Right forelimb (tissue), 1 donor: ENCODE measurements at places on chromosomes 7 and 10.

DNA sequence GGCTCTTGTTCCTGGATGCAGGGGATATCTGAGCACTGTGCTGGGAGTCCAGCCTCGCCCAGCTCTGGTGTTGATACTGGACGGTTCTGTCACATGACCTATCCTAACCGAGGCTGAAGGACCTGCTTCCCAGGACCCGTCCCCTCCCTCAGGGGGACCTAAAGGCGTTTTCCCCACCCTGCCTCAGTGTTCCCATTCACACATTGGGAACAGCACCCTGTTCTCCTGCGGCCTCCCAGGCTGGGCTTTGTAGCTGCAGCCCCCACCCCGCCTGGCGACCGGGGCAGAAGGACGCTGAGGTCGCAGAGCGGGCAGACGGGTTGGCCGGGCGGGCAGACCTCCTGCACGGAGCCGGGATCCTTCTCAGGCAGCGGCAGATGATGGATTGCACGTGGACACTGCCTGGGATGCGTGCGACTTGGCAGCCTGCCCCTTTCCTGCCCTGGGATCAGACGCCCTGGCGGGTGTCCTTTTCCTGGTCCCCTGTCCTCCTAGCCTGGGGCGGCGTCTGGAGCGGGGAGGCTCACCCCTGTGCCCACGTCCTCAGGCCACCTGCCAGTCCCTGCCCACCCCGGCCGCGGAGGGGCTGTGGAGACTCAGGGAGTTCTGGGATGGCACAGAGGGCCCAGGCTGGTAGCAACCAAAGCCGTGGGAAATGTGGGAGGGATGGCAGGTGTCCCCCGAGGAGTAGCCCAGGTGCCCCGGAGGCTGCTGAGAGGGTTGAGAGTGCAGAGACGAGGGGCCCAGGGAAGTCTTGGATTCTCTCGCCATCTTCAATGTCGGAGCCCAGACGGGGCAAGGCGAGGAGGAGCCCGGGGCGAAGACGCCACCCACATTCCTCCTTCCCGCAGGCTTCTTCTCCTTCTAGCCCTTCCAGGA, 17.2 kb upstream of the PSMG3 start:
- DNase-seq, result no peak

DNA sequence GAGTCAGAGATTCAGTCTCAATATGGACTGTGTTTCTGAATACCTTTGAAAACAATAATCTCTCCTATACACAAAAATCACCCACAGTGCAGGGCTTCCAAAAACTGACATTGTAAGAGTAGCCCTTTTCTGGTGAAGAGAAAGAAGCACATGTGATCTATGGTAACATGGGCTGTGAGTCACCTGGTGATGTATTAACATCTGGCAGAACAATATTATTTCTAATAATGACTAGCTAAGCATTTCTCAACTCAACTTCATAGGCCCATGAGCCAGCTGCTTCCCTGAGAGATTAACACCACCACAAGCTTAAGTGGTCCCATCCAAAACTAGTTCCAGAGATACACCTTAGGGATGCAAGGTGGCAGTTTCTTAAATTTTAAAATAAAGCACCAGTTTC, 331.0 kb upstream of the NRP1 start:
- DNase-seq, result no peak

DNA sequence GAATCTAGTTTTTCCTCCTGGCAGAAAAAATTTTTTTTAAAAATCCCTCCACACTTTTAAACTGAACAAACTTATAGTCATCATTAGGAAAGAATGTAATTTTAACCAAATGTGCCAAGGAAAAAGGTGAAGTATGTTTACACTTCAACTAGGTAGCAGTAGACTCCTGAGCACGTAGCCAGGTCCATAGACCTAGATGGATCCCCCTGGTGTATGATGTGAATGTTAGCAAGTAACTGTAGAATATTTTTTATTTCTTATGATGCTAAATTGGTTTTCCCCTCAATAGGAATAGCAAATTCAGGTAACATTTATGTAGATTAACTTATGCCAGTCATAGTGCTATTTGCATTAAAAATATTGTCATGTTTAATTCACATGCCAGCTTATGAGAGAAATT, 19.6 kb downstream of the CABCOCO1 start:
- DNase-seq, result no peak

GRCh38 chr7:117270371-117270770, 52.5 kb downstream of the WNT2 start:
- DNase-seq, result no peak

DNA sequence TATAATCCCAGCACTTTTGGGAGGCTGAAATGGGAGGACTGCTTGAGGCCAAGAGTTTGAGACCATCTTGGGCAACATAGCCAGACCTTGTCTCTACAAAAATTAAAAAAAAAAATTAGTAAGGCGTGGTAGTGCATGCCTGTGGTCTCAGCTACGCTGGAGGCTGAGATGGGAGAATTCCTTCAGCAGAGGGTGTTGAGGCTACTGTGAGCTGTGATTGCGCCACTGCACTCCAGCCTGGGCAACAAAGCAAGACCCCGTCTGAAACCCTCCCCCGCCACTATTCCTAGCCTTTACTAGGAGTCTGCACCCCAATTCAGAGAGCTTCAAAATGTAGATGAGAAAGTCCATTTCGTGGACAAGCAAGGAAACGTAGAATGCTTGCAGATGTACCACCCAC, 95.2 kb downstream of the PRPF18 start:
- no peak for DNase-seq

DNA sequence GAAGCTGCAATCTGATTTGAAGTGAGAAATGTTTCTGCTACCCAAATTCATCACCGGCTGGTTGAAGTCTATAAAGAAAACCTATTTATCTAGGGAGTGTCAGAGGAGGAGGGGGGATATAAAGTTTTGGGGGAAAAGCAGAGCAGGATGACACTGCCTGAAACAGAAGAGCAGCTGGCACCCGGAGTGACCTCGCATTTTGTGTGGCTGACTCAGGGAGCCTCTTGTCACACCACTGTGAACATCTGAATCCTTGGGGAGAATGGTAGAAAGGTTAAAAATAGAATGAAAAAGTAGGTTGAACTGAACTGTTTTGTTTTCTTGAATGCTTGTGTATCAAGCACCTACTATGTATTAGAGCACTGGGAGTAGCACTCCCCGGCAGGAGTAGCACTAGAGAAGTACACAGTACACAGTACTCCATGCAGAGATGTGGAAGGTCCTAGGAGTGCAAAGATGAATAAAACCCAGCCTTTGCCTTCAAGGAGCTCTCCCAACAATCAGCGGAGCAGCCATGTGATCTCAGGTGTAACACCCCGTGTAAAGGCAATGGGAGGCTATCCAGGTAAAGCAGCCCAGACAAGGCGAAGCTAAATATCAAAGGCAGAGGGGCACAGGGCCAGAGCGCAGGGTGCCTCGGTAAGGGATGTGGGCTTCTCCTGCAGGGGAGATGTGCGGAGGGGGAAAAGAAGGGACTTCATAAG, 13.5 kb downstream of the CRTAC1 start:
- no peak for DNase-seq

- no peak for DNase-seq
Observed at GRCh38 chr10:125396676-125397075, 236.3 kb upstream of the CTBP2 start.

GRCh38 chr10:11236234-11236633, 218.6 kb downstream of the CELF2 start:
- DNase-seq, result no peak

GRCh38 chr7:14023838-14024237, 34.4 kb upstream of the ETV1 start:
- no peak for DNase-seq

- DNase-seq, result peak; percentile 12
Observed at GRCh38 chr10:110842326-110842904, 29.3 kb upstream of the PDCD4 start.

GRCh38 chr7:23662124-23662983, 17.6 kb upstream of the FAM221A start:
- peak; percentile 52 for DNase-seq

GRCh38 chr7:44433255-44434022, 57.0 kb downstream of the NUDCD3 start:
- no peak for DNase-seq

DNA sequence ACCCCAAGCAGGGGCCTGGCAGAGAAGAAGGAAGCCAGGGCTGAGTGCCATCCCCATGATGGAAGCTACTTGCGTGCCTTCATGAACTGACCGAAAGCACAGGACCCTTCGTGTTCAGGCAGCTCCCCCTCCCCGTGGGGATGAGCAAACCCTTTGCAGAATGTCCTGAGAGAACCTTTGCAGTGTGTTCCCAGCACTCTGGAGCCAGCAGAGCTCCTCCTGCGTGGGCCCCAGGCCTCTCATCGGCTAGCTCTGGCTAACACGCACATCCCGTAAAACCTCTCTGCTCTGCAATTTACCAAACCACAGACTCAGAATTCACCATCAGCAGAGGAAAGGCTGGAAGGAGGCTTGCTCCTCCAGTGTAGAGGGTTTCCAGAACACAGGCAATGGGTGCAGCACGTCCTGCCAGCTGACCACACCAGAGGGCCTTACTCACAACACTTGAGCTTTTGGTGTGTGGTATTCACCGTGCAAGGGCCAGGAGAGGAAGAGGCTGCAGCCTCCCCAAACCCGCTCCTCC, 3.1 kb downstream of the SH3PXD2A start:
- no peak for DNase-seq

GRCh38 chr7:95113590-95113989, 206.2 kb downstream of the PPP1R9A start:
- no peak for DNase-seq

DNA sequence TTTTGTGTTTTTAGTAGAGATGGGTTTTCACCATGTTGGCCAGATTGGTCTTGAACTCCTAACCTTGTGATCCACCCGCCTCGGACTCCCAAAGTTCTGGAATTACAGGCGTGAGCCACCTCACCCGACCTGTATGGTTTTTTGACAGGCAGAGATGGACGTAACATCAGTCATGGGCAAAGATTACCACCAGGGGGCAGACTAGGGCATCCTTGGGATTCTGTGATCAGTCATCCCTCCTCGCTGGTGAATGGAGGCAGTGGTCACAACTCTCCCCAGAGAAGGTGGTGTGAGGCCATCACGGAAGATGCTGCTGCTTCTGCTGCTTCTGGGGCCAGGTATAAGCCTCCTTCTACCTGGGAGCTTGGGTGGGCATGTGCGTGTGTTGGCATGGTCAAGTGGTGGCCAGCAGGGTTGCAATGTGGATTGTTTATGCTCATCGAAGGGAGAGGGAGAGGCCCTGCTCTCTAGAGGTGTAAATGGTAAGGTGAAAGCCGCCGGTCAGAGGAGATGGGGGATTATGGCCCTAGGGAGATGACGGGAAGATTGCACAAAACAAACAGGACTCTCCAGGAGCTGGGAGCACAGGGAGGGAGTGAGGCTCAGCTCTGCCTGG, 122.7 kb upstream of the PRSS1 start:
- DNase-seq, result no peak

GRCh38 chr7:2477447-2478398, 1.5 kb upstream of the GRIFIN start:
- peak; percentile 78 for DNase-seq

GRCh38 chr7:148397056-148397455, 193.5 kb upstream of the C7orf33 start:
- no peak for DNase-seq

DNA sequence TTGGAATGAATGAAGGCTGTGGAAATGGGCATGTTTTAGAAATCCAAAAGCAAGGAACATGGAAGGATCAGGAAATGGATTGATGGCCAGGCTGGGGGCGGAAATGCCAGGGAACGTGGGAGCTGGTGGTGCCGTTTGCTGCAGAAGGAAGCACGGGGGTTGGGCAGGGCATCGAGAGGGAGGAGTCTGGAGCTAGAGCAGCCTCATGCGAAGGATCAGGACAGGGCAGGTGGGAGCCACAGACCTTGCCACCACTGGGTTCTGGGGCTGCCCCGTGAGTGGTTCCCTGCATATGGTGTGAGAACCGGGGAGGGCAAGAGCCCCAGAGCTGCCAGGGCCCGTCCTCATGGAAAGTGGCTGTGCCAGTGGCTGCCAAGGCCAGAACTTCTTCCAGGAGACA, 193.8 kb upstream of the ZNF32 start:
- DNase-seq, result no peak

- no peak for DNase-seq
Observed at GRCh38 chr7:36985866-36986400, 261.6 kb upstream of the AOAH start.

- DNase-seq, result no peak
Observed at GRCh38 chr7:50264908-50265307, 39.6 kb upstream of the IKZF1 start.

DNA sequence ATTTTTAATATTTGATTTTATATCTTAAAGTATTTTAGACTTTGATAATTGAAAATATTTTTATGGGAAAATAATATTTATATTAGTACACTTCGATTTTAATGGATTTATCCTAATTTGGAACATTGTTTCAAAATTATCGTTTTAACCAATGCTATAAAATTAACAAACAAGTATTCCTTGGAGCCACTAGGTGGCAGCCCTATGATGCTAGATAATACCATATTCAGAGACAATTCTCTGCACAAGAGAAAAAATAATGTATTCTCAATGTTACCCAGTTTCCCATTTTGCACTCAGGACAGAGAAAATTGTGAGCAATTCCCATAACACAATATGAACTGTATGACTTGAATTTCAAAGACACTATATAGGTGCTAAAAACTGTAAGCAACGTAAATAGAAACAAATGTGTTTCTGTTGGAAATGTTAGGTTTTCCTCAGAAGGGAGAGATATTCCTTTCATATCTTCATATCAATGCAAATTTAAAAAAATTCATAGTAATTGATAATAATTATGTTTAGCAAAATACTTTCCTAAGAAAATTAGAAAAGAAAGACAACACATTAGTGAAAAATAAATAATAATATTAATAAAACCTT, 237.8 kb downstream of the SEMA3E start:
- DNase-seq, result no peak

DNA sequence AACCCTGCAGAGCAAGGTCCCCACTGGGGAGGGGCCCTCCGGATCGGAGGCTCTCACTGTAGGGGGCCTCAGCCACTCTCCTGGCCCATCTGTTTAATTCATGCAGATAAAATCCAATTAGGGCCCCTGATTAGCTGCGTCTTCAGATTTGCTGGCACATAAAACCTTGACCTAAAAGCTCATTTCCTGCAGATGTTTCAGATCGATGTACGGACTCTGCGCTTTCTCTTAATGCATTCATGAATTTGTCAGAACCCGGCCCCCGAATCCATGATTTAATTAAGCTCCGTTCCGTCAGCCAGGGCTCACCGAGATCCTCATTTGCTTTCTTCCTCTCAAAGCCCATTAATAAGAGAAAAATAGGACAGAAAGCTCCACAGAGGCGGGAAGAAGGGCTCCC, 40.0 kb upstream of the FOXL3 start:
- no peak for DNase-seq

DNA sequence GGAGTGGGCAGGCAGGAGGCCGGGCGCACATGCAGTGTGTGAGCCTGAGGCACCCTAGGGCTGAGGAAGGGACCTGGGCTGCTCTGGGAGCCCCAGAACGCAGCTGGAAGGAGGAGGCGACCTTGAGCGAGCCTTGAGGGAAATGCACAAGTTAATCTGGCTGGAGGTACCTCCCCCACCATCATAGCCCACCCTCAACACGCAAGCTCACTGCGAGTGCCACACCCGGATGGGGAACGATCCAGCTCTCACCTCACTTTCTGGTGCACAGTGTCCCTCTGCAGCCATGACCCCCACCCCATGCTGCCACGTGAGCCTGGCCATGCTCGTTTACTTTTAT, 162.4 kb upstream of the PPP2R2D start:
- DNase-seq, result no peak
